ENCODE measurements at places on chromosomes 6 and 20.

- no peak for DNase-seq
Measured at GRCh38 chr6:157300436-157300835, 22.9 kb downstream of the TMEM242 start.

DNA sequence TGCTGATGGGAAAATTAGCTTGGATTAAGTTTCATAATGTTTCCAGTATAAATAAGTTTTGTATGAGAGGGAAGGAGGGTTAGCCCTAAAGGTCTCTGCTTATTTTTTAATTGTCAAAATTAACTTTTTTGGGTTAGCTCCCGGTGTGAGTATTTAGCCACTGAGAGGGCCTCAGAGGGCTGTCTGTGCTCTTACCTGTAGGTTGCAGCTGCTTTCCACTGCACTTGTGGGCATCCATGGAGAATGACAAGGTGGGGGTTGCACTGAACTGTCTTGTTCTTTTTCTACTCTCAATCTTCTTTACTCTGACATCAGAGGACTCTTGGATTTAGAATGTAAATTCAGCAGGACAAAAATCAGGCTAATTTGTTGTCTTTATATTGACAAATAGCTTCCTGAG, 81.4 kb downstream of the CD164 start:
- DNase-seq: no peak

DNA sequence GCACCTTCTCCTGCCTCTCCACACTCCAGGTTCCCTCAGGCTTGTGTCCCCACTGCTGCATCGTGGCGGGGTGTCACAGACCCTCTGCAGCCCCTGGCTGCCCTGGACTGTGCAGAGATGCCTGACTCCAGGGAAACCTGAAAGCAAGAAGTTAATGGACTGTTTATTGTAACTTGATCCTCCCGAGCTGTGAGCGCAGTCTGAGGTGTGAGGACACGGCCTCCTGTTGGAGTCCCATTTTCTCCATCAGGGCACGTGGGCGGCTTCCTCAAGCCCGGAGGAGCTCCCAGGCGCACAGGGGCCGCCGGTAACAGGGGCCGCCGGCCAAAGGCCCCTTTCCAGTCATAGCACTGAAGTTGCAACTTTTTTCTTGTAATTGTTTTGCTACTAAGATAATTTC, 16.9 kb downstream of the RBM38 start:
- no peak for DNase-seq

- DNase-seq: no peak
Measured at GRCh38 chr20:43831481-43832065, 83.1 kb upstream of the TOX2 start.

- no peak for DNase-seq
Measured at GRCh38 chr6:82484001-82484400, 120.4 kb downstream of the TPBG start.

- no peak for DNase-seq
Measured at GRCh38 chr6:109031416-109031815, 63.2 kb downstream of the SESN1 start.

GRCh38 chr6:57064809-57065208, 18.3 kb downstream of the KIAA1586 start:
- DNase-seq: no peak

DNA sequence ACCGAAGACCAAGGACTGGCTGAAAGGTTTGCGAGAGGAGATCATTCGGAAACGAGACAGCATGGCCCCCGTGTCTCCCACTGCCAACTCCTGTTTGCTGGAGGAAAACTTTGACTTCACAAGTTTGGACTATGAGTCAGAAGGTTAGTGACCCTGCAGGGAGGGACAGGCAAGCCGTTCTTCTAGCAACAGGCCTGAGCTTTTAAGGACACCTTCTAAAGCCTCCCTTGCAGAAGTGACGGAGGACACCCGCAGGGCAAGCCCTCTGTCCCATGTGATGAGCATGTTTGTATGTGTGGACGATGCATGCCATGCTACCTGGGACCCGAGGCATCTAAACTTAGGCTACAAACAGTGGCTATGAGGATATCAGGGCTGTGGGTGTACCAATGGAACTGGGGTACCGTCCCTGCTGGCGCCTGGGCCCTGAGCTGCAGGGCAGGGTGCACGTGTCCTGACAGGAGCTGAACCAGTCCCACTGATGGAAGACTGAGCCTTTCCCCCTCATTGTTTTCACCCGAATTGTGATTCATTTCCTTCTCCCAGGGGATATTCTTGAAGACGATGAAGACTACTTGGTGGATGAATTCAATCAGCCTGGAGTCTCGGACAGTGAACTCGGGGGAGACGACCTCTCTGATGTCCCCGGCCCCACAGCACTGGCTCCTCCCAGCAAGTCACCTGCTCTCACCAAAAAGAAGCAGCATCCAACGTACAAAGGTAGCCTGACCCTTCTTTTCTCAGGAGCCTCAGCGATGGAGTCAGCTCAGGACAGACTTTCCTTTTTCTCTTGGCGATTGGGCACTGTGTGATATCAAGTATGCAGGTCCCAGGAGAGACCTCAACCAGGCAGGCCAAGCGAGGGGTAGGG, 84.4 kb downstream of the SERAC1 start:
- no peak for DNase-seq

DNA sequence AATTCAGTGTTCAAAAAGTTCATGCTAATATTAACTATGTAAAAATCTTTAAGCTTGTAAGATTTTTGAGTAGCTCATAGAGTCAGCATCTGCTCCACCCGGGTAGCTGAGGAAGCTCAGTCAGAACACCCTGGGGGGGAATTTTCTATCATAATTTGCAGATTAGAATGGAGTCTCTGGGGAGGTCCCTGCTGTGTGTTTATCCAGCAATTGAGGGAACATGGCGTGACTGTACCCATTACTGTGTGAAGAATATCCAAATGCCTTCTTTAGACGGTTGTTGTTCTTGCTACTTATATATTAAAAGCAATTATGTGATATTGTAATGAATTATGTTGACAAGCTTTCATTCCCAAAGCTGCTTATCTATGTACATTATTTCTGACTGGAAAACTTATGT, 64.8 kb downstream of the AIG1 start:
- peak; percentile 75 for DNase-seq

DNA sequence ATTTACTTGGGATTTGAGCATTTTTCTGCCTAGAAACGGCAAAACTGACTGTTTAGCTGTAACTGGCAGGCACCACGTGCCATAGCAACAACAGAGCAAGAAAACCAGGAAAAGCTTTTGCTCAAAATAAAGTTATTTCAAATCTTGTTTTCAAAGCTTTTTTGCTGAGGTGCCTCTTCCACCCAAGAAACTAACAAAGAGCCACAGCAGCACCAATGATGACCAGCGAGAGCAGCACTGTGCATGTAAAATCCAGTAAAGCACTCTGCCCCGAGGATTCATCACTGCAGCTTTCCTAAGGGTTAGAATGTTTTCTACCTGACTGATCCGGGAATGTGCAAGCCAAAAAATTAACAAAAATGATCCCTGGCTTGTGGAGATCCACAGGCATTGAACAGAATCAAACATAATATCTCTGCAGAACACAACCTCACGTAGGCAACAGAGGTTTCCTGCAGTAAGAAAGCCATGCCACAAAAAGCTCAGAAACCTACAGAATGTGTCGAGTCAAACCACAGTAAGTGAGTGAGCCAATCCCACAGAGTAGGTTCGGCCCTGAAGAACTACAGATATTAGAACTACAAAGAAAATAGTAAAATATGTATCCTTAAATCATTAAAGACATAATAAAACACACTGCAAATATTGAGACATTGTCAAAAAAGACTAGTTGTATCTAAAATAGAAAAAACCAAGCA, 7.4 kb upstream of the ULBP3 start:
- no peak for DNase-seq

DNA sequence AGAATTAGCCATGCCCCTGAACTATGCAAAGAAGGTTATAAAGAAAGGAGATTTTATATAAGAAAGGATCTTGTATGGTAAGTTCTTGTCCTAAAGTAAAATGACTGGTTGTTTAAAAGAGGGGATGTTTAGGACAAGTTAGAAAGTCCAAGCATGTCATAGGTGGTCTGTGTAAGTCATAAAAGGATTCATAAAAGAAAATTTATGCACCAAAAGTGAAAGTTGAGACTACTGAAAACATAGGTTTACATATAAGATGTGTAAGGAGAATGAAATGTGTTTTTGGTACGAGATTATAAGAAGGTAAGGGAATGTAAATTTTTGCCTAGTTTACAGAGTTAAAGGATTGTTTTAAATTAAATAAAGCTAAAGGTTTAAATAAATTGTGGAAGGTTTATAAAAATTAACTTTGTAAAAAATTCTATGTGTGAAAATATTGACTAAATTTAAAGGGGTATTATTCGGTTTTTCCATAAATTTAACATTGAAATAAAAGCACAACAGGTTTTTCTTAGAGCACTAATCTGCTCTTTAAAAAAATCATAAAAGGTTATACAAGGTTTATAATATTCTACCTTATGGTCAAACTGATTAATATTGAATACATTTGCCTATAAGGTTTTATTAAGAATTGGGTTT, 93.6 kb upstream of the UST start:
- DNase-seq: no peak

- DNase-seq: no peak
Measured at GRCh38 chr6:148269386-148269785, 73.3 kb upstream of the SASH1 start.

- DNase-seq: no peak
Measured at GRCh38 chr6:108689272-108690161, 128.8 kb downstream of the FOXO3 start.

- DNase-seq: no peak
Measured at GRCh38 chr20:7702141-7702540, 238.1 kb downstream of the HAO1 start.

- no peak for DNase-seq
Measured at GRCh38 chr6:51533962-51534361, 553.5 kb downstream of the PKHD1 start.

- peak; percentile 24 for DNase-seq
Measured at GRCh38 chr6:92777146-92777740, 642.1 kb downstream of the EPHA7 start.

DNA sequence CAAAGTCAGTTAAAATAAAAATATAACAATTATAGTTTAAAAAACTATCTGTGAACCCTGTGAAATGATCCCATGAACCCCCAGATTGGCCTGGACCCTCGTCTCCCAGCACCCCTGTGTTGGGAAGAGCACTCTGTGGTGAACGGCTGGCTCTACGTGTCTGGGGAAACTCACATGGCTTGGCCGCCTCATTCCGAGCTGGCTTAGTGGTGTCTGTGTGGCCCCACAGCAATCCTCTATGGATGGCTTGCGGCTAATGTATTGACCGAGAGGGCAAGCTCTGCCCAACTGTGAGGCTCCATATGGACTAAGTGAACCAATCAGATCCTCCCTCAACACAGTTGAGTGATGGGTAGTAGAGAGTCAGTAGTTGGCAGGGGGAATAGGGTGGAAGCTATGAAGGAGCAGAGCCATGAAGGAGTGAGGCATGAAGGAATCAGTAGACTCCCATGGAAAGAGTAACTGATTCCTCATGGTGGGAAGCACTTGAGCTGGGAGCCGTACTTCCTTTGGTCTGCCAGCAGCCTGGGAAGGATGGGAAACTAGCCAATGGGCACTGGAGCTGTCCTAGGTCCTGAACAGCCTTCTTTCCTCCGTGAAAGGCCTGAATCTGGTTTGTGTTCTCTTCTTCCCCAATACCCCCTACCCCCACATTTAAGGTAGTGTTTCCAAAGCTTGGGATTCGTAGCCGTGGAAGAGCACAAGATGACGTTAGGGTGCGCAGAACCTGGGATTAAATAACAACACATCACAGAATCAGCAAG, 21.6 kb upstream of the ZNF831 start:
- DNase-seq: no peak

DNA sequence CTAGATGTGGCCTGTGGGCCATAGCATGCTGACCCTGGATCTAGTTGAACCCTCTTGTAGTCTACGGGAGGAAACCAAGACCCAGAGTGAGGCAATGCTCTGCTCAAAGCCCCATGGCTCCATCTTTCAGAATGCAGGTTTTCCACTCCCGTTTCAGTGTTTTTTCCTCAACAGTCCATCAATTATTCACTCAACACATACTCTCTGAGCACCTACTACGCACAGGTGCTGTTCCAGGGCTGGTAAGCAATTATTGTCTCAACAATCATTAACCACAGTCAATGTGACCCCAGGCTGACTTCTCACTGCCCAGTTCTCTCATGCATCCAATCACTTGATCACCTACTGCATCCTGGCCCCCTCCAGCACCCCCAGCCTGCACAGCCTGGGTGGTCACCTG, 20.0 kb downstream of the MOCS1 start:
- DNase-seq: no peak

DNA sequence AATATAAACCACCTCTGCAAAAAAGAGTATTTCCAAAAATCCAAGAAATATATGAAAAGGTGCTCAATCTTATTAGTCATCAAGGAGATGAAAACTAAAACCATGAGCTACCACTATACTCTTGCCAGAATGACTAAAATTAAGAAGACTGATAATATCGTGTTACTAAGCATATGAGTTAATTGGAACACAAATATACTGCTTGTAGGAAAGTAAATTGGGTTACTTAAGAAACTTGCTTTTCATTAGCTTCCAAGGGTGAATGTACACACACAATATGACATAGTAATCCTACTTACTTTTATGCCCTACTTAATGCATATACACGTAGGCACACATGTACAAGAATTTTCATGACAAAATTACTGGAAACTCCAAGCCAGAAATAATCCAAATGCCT, 3.4 kb downstream of the THEMIS start:
- DNase-seq: no peak

DNA sequence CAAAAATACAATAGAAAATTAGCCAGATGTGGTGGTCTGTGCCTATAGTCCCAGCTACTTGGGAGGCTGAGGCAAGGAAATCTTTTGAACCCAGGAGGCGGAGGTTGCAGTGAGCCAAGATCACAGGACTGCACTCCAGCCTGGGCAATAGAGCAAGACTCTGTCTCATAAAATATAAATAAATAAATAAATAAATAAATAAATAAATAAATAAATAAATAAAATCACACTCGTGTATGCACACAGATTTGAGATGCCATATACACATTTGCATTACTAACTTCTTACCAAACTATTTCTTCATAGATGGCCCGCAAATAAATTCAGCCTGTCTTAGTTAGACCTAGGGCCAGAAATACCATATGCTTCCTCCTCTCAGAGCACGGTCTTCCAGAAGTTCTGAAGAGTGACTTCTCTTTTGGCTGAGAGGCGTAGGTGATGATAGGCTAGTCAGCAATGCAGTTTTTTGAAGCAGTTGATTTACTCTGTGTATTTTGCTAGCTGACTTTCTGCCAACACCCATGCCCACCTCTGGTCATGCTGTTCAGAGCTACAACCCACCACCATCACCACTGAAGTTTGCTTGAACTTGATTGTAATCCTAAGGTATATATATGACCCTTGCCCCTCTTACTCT, 150.1 kb downstream of the SASH1 start:
- no peak for DNase-seq

GRCh38 chr20:37352608-37352980, 6.7 kb downstream of the SRC start:
- peak; percentile 10 for DNase-seq

- no peak for DNase-seq
Measured at GRCh38 chr20:58816051-58816450, 34.7 kb downstream of the GNAS-AS1 start.

- no peak for DNase-seq
Measured at GRCh38 chr20:48246061-48246790, 460.9 kb upstream of the SULF2 start.

GRCh38 chr20:11332381-11332780, 585.3 kb upstream of the BTBD3 start:
- no peak for DNase-seq

GRCh38 chr6:12313992-12314589, 23.9 kb downstream of the EDN1 start:
- no peak for DNase-seq

GRCh38 chr6:75776461-75776860, 27.4 kb downstream of the MYO6 start:
- no peak for DNase-seq

Measured in D341Med (cell line).